ENCODE measurements at places on chromosomes 3 and 15.

DNA sequence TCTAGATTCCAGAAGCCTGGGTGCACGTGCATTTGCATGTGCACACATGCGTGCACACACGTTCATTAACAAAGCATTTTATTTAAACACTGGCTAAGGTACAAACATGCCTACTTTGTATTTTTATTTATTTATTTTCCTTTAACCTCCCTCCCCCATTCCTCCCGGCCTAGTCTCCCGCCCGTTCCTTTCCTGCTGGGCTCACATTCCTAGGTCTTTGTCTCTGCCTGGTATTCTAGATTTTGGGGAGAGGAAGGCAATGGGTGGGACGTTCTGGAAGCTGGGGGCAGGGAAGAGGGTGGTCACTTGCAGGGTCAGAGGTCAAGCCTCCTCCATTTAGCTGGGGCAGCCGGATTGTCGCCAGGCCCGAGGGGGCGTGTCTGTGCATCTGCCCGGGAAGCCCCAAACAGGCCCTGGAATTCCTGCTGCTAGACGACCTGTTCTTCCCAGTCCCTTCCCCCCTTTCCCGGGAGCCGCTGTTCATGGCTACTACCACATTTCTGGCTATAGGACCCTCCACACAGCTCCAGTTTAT is 51.8 kb downstream of the TRIM71 start:
- no peak for DNase-seq

GRCh38 chr3:72080095-72080494 is 295.1 kb upstream of the PROK2 start:
- no peak for DNase-seq

DNA sequence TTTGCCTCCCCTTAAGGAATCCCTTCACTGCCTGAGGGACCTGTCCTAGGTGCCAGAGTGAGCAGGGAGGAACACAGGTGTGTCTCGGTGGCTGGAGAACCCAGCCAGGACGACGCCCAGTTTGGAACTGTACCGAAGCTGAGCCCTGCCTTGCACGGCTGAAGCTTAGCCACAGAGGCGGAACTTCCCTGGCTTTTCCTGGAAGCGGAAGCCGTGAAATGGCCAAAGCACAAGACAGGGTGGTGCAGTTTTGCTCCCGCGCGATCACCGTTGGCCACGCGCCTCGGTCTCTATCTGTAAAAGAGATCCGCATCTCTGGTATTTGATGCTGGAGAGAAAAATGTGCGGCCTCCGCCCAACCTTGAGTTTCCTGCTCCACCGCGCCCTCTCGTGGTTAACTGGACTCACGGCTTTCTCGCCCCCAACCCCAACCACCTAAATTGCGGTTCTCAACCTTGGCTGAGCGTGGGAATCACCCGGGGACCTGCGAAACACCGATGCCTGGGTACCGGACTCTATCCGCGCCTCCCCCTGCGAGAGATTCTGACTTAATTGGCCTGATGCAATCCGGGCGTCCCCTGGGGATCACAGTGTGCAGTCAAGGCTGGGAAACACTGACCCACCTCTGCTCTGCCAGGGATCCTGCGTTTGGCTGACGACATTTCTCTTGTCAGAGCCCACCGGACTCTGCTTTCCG is 70.7 kb upstream of the ABHD2 start:
- peak; percentile 78 for DNase-seq

DNA sequence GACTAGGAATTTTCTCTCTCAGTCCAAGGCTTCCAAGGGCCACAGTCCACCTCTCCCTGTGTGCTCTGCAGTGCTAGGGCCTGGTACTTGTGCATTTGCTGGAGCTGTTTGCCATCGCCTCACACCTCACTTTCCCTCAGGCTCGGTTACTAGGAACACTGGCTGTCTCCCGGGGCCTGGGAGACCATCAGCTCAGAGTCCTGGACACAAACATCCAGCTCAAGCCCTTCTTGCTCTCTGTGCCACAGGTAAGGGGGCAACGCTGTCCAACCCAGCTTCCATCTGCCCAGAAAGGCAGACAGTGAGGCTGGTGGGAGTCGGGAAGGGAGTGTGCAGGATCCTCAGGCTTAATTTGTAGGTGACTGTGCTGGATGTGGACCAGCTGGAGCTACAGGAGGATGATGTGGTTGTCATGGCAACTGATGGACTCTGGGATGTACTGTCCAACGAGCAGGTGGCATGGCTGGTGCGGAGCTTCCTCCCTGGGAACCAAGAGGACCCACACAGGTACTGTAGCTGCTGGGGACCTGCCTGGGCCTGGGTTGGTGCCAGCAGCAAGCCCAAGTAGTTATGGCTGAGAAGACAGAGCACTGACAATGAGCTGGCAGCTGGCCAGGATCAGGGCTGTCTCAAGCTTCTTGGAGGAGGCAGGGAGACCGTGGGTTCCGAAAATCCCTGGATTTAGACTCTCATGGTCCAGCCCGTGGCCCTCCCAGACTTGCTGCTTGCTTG is 3.4 kb downstream of the PPM1M start:
- DNase-seq = no peak

DNA sequence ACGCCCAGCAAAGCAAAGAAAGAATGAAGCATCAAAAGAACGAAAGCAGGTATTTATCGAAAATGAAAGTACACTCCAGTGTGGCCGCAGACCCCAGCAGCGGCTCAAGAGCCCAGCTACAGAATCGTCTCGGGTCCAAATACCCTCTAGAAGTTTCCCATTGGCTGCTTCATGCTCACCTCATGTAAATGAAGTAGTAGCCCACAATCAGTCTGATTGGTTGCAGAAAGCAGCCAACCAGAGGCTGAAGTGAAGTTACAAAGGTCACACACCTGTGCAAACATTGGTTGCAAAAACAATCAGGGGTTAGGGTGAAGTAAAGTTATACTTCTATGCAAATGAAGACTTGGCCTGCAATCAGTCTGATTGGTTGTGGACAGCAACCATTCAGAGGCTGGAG is 32.0 kb downstream of the SV2B start:
- no peak for DNase-seq

DNA sequence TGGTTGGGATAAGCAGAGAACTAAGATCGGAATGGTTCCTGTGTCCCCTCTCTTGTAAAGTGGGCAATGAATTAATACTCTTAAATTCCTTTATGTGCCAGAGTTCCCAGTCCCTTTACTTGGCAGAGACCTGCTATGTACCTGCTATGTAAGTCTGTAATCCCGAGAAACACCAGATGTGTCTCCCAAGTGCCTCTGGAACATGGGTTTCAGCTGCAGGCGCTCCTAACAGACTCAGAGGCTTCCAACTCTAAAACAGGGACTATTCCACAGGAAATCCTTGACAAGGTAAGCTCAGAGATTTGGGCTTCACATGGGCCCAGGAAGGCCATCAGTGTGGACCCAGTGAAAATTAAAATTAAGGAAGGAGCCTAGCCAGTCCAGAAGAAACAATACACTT is 117.7 kb upstream of the PLCL2 start:
- no peak for DNase-seq

- DNase-seq = no peak
These were observed 65.8 kb upstream of the PTX3 start for GRCh38 chr3:157370867-157371266.

DNA sequence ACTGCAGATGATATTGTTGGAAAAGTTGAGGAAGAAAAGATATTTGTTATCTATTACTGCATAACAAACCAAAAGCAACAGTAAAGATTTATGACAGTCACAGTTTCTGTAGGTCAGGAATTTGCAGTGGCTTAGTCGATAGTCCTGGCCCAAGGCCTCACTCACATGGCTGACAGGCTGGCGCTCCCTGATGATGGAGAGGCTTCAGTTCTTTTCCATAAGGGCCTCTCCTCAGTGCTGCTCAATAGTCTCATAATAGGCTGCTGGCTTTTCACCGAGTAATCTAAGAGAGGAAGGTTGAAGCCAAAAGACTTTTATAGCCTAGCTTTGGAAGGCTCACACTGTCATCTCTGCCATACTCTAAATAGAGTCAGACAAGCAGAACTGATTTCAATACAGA is 17.7 kb downstream of the IREB2 start:
- no peak for DNase-seq

GRCh38 chr3:52831500-52832301 is 1.2 kb upstream of the ITIH4 start:
- DNase-seq = no peak

GRCh38 chr3:11601446-11602238 is 42.1 kb downstream of the VGLL4 start:
- DNase-seq = no peak

- DNase-seq = no peak
These were observed 786.2 kb downstream of the AGBL1 start for GRCh38 chr15:86865920-86866319.

DNA sequence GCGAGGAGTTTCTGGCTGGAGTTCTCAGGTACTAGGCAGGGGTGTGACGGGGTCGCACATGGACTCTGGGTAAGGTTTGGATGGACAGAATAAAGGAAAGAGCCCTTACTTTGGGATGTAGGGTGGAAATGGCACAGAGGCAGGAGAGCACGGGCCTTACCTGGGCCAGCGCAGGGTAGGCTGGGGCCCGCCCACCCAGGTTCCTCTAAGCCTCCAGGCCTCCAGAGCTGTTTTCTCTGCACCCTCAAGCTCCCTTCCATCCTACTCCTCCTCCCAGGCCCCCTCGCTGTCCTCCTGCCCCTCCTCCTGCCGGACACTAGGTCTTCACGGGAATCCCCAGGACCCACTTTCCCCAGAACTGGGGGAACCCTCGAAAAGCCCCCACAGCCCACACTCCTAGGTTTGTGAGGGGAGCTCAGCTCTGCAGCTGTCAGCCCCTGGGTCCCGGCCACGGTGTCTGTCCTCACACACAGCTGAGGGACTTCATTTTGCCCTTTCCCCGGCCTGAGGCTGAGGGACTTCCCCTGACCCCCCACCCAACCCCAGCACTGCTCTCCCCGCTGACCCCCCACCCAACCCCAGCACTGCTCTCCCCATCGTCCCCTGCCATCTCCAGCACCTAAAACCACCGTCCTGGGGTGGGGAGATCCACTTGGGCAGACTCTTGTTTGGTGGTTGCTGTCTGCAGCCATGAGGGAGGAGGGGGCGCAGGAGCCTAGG is 53.0 kb upstream of the PCSK6 start:
- no peak for DNase-seq

- DNase-seq = no peak
These were observed 547 bp downstream of the NUP210 start for GRCh38 chr3:13419505-13420044.

DNA sequence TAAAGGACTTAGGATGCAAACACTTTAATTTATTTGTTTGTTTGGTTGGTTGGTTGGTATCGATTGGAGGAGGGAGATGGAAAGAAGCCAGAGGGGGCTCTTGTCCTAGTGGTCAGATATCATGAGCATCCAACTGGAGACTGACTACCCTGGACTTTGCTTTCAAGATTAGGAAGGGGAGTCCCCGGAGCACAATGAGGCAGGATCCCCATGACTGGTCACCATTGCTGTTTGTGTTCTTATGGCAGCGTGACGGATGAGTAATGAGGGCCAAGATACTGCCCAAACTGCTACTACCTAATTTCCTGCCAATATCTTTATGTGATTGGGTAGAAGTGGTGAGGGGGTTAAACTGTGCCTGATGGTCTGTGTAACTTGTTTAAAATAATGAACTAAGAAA is 354.6 kb upstream of the ROPN1 start:
- no peak for DNase-seq

- no peak for DNase-seq
These were observed 880.3 kb upstream of the GBE1 start for GRCh38 chr3:82641701-82642100.

GRCh38 chr3:4633078-4634004 is 140.2 kb downstream of the ITPR1 start:
- no peak for DNase-seq

DNA sequence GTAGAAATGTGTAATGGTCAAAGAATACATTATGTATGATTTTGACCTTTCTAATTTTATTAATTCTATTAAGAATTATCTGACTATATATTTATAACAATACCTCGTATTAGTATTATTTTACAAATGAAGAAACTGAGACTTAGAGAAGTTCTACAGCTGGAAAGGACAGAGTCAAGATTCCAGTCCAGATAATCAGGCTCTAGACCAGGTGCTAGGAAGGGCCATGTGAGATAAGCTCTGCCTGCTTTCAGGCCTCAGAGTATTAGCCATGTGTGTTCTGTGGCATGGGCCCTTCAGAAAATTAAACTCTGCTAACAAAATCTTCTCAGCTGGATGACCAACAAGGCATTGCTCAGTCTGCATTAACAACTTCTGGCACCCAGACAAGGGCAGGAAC is 87.5 kb downstream of the CD200R1L start:
- no peak for DNase-seq
